Activated CD4-positive, CD25-positive, alpha-beta regulatory T cell (primary cell): ENCODE measurements at places on chromosomes 4 and X.
A peak's percentile ranks its signal among the peaks of the same experiment; 100 is the strongest.

GRCh38 chr4:26368685-26369084 is 47.9 kb downstream of the RBPJ start:
- DNase-seq = no peak

DNA sequence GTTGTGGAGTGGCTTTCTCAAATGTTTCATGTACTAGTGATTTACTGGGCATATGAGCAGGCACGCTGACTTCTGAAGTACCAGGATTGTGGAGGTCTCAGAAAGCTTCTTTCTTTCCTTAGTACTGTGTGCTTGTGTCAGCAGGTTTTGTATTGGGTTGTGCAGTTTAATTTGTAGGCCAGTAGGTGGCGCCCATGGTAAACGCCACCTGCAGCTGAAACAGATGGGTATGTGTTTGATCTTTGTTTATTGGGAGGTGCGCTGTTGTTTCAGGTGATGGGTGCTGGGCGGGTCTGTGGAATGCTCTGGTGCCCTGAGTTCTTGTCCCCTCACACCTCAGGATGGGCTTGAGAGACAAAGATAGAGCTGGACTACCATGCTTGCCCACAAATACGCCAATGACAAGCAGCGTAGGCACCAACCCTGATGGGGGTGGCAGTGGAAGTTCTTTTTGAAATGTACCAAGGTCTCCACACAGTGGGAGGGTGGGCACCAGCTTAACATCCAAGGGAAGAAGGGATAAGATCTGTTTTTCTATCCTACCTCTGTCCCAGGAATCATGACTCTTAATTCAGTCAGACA is 141.5 kb downstream of the RPS6KA6 start:
- no peak for DNase-seq

DNA sequence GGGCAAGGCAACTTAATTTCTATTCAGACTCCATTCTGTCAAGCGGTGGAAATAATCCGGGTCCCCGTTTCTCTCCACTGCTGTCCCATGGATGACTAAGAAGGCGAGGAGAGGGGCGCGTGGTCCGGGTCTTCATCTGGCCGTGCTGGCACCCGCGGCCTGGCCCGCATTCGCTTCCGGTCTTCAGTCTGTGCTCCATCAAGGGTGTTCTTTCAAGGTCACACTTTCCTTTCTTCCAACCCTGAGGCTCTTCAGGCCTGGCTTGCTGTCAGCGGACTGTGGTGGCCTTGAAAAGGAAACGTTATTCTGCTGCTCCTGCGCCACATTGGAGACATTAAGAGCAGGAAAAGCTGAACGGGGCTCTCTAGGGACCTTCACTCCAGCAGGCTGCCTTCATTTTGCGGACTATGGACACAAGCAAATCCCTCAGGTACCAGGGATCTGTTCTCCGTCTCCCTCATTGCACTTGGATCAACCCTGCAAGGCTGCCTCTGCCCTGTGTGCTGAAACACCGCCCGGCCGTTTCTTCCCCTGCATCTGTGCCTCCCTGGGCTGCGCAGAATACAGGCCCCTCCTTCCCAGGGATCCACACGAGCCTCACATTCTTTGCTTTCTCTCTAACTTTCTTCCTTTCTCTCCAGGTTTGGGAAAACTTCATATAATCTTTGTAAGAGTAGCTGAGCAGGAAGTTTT is 5.7 kb upstream of the SLC25A4 start:
- DNase-seq = no peak

GRCh38 chr4:39124885-39125599 is 57.3 kb upstream of the WDR19 start:
- no peak for DNase-seq

DNA sequence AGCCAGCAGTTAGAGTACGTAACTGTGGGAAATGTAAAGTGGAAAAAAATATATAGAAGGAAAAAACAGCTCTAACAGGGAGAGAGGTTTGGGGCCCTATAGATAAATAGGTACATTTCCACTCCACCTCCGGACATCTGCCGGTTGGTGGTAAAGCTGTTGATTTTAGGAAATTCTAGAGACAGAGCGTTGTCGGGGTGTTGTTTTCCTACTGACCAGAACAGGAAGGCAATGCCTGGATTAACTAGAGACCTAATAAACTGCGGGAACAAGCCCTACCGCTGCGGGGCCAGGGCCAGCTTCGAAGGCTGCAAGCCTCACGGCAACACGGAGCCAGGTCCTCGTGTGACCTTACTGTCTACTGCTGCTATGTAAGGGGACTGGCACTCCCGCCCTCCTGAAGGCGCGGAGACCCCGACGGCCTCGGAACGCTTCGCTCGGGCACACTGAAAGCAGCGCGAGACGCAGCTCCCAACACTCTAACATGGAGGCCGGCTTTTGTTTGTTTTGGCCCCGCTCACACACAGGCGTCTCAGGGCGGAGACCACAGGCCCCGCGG is 702 bp upstream of the CDKN2AIP start:
- peak; percentile 49 for DNase-seq

GRCh38 chr4:131531087-131531486 is 1618.0 kb upstream of the PCDH10 start:
- DNase-seq = no peak

GRCh38 chr4:143230683-143231082 is 46.0 kb downstream of the USP38 start:
- no peak for DNase-seq

- no peak for DNase-seq
Observed at GRCh38 chr4:24533364-24533763, 51.0 kb downstream of the DHX15 start.
